ENCODE measurements at places on chromosomes 11 and 22. TPM values are rescaled to one million over a fixed set of nuclear protein-coding genes. Genes with fewer than 3 reads are reported as not detected.

- H3K36me3 ChIP-seq = no peaks in the 10 kb centered on the region
- H3K27ac ChIP-seq = no peak overlapping the region
- H3K4me1 ChIP-seq = no peaks in the 10 kb centered on the region
- peaks cover 94% of the 10 kb centered on the region for H3K27me3 ChIP-seq
These were observed 12.7 kb upstream of the PAX6 start for GRCh38 chr11:31823644-31824331.

DNA sequence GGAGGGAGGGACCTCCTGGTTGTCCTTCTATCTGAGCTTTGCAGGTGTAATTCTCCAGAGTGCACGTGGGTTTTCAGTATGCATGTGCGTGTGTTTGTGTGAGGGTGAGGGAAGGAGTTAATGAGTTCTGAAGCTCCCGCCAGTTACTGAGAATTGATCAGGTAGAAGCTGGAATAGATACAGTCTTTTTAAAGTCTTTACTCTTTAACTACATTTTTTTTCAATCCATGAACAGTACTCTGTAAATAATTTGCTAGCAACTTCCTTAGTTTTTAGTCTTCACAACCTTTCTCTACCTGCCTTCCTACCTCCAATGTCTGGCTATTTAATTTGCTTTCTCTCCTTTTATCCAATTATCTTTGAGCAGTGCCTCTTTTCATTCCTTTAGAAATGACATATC is 25.5 kb downstream of the ARHGAP42 start:
- H3K4me3 ChIP-seq = no peak overlapping the region
- H3K27ac ChIP-seq = no peak overlapping the region
- no peaks in the 10 kb centered on the region for H3K27me3 ChIP-seq
- no peaks in the 10 kb centered on the region for H3K36me3 ChIP-seq

- peaks cover 15% of the 10 kb centered on the region for H3K4me1 ChIP-seq
- H3K27ac ChIP-seq = peak overlapping the region; percentile 81
- no peaks in the 10 kb centered on the region for H3K36me3 ChIP-seq
- DNase-seq = no peak
These were observed 630 bp downstream of the CASP4 start for GRCh38 chr11:104967534-104968354.

- DNase-seq = no peak
- no peaks in the 10 kb centered on the region for H3K4me1 ChIP-seq
- H3K27ac ChIP-seq = peak overlapping the region; percentile 58
These were observed 643 bp downstream of the TIGD3 start for GRCh38 chr11:65355013-65355775.

Gene DENND6B
- total RNA-seq = 0.85 TPM

Gene AIFM3
- 0.75 TPM for total RNA-seq

Gene DBX1
- not detected for total RNA-seq

DNA sequence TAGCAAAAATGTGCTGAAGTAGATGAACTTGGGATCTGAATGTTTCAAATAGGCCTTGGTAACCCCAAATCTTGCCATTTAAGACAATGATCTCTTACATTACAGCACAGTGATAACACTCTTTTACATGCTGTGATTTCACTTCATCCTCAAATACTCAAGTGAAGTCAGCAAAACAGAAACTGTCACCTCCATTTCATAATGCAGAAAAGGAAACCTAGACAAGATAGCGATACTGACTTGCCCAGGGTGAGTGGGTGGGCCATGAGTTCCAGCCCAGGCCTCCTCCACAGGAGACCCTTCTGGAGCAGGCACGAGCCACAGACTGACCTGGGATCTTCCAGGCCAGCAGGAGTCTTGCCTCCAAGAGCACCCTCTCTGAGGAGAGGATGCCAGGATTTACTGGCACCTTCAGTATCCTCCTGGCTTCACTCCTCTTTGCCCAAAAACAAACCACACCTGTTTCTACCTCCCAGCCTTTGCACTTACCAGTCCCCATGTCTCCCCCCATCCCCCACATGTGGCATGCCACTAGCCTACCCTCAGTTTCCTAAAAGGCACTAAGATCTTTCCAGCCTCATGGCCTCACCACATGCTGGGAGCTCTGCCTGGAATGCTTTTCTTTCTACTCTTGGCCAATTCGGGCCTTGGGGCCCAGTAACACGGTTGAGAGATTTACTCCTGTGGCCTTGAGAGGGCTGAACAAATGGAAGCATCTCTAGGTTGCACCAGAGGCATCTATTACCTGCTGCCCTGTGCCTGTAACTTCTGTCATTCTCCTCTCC is 1.9 kb upstream of the DGAT2 start:
- no peaks in the 10 kb centered on the region for H3K36me3 ChIP-seq
- DNase-seq = no peak
- H3K27me3 ChIP-seq = no peaks in the 10 kb centered on the region
- no peak overlapping the region for H3K27ac ChIP-seq
- H3K4me1 ChIP-seq = peaks cover 18% of the 10 kb centered on the region
- no peak overlapping the region for H3K4me3 ChIP-seq

Data from right atrium auricular region (tissue), 2 donors.